ENCODE measurements at places on chromosomes 3 and 15. TPM values are rescaled to one million over a fixed set of nuclear protein-coding genes. Genes with fewer than 3 reads are reported as not detected.

DNA sequence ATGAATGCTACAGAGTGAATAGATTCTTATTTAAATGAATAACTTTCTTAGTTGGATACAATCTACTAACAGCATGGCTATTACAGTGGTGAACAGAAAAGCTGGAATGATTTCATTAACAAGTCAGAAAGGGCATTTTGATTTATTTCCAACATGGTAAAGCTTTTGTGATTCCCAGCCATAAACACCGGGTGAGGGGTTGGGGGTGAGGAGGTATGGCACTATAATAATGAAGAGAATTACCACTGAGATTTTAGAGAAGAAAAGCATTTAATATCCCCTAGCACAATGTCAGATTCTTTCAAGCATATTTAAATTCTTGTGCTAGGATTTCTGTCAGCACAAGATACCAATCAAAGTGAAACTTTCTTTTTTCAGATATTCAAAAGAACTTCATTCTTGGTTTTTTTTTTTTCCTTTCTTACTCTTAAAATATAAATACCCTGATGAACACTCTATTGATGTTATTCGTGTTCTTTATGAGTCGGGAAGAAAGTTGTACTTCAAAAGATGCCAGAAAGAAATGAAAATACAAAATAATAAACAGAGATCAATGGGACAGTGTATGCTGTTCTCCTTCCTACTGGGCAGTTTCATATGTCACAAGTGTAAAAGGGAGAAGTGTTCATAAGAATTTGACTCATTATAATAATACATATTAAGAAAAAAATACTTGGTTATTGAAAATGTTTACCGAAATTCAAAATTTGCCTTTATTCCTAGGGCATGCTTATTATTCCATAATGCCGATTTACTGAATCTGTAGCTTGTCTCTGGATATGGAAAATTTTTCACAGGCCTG lies 522.8 kb downstream of the CADM2 start:
- no peak for DNase-seq

GRCh38 chr3:111956995-111957734 lies 21.7 kb upstream of the ABHD10 start:
- no peak for DNase-seq

FBXO40 gene
- 81.6 TPM for total RNA-seq

GRCh38 chr3:182479419-182480336 lies 313.6 kb upstream of the ATP11B start:
- no peak for DNase-seq

GRCh38 chr3:128550471-128551126 lies 57.6 kb upstream of the GATA2 start:
- peak; percentile 51 for DNase-seq

Measured in right atrium auricular region (tissue), 2 donors.